ENCODE measurements at places on chromosomes 2 and 18.

GRCh38 chr2:58502931-58503330 lies 261.8 kb upstream of the FANCL start:
- DNase-seq, result no peak

- DNase-seq, result no peak
Observed at GRCh38 chr2:157106950-157107349, 150.6 kb upstream of the GALNT5 start.

- DNase-seq, result peak; percentile 2
Observed at GRCh38 chr2:205660521-205661124, 21.7 kb upstream of the NRP2 start.

- DNase-seq, result no peak
Observed at GRCh38 chr2:66270247-66270646, 164.7 kb upstream of the MEIS1 start.

GRCh38 chr18:12313530-12314245 lies 5.6 kb downstream of the TUBB6 start:
- no peak for DNase-seq

GRCh38 chr2:158724803-158725381 lies 70.2 kb upstream of the DAPL1 start:
- DNase-seq, result no peak

DNA sequence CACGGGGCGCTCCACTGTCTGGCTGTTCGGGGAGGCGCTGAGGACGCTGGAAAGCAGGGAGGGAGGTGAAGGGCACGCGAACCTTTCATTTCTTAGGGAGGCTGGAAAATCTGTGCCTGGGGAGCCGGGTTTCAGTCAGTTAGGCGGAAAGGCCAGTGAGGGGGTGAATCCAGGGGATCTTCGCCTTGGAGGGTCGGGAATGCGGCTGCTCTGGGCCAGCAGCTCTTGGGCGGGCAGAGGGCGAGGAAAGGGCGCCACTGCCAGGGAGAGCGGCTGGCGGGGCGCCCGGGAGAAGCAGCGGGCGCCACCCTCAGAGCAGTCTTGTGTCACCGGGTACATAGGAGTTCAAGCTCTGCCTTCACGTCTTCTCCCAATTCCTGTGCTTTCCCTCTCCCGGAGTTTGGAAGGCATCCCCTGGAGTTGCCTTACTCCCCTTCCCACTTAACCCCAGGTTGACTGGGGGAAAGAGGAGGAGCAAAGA lies 1.4 kb downstream of the CCDC85A start:
- DNase-seq, result no peak

GRCh38 chr2:124640221-124640750 lies 615.2 kb downstream of the CNTNAP5 start:
- no peak for DNase-seq

- no peak for DNase-seq
Observed at GRCh38 chr18:73482901-73483300, 615.1 kb upstream of the NETO1 start.

- no peak for DNase-seq
Observed at GRCh38 chr2:175824243-175824642, 177.8 kb downstream of the LNPK start.

DNA sequence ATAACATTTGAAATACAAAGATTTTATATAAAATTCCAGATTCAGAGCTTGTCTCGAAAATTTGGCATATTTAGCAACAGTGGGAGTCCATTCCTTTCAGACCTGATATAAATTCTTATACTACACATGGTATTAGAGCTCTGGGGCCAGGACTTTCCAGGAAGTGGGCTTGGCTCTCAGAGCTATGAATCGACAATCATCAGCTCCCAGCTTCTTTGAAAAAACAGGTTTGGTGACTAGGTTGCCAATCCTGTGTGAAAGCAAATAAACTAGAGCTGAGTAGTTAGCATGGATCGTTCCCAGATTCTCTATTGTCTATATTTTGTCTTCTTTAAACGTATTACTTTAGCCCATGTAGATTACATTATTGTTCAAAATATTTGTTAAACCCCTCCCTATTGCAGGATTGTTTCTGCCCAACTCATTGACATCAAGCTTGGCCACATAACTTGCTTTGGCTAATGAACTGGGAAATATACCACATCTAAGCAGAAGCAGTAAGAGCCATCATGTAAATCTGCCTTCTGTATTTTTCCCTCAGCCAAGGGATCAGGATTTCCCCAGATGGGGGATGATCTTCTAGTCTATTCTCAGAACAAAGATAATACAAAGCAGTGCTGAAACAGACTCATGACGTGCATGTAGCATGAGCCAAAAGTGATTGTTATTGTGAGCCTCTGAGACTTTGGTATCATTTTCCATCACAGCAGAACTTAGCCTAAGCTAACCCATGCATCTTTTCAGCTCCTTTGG lies 105.4 kb downstream of the KCNH7 start:
- DNase-seq, result no peak

- DNase-seq, result no peak
Observed at GRCh38 chr2:1707771-1708418, 36.4 kb downstream of the PXDN start.

DNA sequence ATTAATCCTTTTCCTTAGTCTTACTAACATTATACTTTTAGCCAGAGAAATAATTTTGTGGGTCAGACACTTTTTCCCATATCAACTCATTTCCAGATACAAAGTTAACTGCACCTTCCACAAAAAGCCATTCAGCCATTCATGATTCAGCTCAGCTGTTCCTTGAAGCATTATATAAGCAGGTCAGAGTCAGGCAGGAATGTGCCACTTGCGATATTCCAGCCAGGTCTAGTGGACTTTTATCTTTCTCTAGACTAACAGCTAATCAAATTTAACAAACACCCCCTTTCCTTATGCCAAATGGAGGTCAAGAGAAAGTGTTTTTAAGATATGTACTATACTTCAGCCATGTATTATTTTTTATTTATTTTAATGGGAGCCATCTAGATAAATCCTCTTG lies 75.6 kb upstream of the EPB41L3 start:
- no peak for DNase-seq

DNA sequence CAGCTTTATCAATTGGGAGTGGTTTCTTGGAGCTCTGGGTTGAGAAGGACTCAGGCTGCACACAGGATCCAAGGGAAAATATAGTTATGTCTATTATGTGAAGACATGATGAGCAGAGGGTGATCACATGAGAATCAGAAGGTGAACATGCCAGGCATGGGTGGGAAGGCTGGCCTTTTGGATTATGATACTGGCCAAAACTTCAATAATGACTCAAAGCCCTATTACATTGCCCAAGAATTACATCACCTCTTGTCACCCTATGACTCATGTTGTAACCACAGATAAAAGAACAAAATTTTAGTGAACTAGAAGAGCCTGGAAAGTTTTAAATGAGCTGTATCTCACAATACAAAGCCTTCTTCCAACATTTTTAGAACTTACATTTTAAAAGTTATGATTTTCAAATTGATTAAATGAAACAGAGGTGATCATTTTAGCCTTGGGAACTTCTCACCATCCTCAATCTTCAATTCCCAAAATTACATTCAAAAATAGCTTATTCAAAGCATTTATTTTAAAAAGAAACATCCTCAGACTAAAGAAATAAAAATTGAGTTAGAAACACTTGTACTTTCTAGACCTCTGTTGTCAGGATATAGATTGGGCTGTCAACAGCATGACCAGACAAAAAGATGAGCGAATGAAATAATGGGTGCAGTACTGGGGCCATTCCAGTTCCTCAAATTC lies 428.3 kb downstream of the MBD2 start:
- no peak for DNase-seq

GRCh38 chr2:4930704-4931103 lies 761.5 kb upstream of the SOX11 start:
- no peak for DNase-seq

DNA sequence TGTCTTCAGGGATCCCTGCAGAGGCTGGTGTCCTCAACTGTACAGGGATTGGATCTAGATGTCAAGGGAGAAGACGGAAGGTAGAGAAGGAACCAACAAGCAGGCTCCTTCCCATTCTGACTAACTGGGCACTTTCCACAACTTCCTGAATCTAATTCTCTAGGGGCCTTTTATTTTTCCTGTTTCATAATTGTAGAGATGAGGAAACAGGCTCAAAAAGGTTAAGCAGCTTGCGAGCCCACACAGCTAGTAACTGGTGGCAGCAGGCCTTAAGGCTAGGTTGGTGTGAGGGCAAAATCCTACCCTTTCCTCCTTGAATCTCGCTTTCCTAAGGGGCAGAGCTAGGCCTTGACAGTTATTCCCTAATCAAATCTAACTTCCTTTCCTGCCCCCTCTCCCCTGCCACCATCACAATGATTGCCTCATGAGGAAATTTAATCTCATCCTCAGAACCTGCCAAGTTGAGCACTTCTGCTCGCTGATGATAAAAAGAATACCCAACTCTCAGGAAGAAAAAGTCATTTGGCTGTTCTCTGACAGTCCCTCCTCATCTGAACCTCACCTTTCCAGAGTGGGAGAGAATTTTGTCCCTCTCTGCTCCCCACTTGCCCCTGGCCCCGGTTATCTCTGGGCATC lies 35.7 kb upstream of the POLE4 start:
- DNase-seq, result no peak

GRCh38 chr2:240384711-240385450 lies 50.6 kb upstream of the GPC1 start:
- no peak for DNase-seq

DNA sequence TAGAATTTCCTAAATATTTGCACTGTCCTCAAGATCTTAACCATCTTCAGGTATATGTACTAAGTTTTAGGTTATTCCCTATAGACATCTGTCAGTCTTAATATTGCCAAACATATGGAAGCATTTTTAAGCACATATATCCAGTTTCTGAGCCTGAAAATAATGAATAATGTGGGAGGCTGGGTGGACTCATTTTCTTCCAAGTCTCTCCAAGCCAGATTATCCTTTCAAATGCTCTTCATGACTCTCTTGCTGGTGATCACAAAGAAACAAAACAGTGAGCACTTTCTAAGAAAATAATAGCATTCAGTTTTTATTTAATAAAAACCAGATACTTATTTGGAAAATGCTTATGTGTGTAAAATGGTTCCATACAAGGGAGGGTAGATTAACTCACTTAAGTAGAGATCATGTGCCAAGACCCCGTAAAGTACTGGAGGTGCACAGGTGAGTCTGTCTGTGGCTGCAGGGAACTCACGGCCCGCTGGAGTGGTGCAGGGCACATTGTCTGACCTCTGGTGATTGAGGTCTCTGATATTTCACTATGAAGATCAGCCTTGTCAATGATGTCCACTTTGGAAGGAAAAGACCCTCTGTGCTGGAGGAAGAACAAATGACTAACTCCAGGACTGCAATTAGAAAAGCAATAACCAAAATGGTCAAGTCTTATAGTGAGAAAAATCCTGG lies 161.6 kb downstream of the TMEM18 start:
- no peak for DNase-seq

DNA sequence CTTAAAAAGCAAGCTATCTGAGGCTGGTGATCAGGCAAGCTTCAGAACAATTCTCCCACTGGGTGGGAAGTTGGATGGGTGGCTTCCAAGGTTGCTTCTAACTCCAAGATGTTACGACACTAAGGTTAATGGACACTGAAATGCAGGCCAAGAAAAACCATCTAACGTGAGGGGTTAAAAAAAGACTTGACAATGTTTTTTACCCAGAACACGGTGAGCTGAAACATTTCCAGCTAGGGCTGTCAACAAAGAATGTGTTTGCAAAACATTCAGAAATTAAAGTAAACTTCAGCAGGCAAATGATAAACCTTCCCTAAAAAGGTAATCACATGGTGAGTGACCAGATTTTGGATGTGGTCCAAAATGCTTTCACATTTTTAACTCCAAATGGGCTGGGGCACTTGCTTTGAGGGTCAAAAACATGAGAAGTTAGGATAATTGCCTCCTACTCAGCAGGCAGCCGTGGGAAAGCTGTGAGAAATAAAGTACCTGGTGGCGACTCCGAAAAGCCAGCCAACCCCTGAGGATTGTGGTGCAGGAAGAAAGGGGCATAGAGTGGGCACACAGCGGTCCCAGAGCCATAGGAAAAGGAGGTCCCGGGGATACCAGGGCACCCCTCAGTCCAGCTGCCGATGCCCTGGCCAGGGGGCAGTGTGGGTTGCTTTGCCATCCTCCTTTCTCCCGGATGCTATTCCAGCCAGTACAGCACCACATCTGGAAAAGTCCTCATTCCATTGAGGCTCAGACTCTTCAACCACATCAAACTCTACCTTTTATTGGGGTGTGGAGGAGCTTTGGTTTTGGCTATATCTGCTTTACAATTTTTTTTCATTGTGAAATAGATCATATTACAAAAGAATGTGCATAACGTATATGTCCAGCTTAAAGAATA lies 90.0 kb upstream of the ATL2 start:
- DNase-seq, result no peak

- DNase-seq, result no peak
Observed at GRCh38 chr2:69123182-69123581, 110.2 kb downstream of the ANTXR1 start.

GRCh38 chr2:27255660-27256059 lies 7.2 kb downstream of the SLC30A3 start:
- DNase-seq, result no peak

DNA sequence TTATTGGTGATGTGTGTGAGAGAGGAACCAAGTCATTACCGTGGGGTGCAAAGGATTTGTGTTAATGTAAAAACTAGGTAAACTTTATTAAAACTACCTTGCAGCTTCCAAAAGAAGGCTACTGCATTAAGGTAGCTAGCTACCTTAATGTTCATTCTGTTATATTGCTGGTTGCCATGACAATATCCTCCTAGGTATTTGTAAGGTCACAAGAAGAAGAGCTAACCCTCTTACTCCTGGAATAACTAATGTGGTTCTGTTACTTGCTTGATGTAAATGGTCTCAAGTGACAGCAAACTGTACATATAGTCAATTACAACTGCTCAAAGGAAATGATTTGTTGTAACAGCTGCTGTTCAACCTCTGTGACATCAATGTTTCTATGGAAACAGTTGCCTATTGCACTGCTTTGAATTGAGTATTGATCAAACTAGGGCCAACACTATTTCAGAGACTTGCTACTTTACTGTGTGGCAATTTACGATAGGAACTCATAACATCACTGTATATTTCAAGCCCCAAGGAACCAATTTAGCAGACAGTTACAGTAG lies 319.8 kb upstream of the HNRNPA3 start:
- no peak for DNase-seq

DNA sequence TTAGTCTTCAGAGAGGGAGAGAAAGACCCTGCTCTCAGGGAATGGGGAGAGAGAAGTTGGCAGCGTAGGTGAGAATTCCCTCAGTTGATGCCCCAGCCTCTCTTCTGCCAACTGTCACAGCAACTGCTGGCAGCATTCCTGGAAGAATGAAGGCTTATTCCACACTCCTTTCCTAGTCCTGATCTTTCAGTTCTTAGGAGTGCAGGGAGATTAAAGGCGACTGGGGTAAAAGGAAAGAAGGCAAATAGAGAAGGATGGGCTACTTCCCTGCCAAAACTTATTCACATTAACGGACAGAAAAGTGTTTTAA lies 65.9 kb upstream of the ACAA2 start:
- DNase-seq, result no peak

DNA sequence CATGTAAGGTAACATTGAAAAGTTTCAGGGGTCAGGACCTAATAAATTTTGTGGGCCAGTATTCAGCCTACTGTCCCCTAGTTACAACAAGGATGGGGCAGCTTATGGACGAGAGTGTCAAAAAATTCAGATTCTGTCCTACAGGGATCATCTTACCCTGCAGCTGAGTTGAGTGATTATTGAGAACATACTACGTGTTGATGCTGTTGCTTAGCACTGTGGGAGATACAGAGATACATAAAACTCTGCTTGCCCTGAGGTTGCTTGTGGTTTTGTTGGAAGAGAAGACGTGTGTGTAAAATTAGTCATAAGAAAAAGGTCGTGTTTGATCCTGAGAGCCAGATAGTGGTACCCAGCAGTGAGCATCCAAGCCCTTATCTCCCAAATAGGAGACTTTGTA lies 253.2 kb downstream of the NEDD4L start:
- DNase-seq, result no peak

All from effector CD8-positive, alpha-beta T cell (primary cell).